ENCODE measurements at places on chromosomes 2 and 18.

DNA sequence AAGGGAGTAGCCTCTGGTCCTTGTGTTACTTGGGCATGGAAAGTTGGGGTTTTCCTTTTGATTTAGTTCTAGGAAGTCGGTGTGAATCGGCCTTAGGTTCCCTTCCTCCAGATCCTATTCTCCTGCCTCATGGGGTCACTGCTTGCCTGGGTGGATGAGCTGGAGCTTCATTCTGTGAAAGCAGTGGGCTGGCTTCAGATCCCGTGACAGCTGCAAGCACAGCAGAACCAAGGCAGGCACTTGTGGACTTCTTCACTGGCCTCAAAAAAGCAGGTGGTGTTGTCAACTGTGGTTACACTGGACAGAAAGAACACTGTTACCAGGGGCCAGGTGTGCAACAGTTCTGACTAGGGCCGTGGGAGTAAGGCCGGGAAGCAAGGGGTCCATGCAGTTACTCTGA is 243.4 kb downstream of the LDLRAD4 start:
- DNase-seq: no peak

GRCh38 chr2:151518802-151519201 is 109.1 kb downstream of the RIF1 start:
- DNase-seq: no peak

DNA sequence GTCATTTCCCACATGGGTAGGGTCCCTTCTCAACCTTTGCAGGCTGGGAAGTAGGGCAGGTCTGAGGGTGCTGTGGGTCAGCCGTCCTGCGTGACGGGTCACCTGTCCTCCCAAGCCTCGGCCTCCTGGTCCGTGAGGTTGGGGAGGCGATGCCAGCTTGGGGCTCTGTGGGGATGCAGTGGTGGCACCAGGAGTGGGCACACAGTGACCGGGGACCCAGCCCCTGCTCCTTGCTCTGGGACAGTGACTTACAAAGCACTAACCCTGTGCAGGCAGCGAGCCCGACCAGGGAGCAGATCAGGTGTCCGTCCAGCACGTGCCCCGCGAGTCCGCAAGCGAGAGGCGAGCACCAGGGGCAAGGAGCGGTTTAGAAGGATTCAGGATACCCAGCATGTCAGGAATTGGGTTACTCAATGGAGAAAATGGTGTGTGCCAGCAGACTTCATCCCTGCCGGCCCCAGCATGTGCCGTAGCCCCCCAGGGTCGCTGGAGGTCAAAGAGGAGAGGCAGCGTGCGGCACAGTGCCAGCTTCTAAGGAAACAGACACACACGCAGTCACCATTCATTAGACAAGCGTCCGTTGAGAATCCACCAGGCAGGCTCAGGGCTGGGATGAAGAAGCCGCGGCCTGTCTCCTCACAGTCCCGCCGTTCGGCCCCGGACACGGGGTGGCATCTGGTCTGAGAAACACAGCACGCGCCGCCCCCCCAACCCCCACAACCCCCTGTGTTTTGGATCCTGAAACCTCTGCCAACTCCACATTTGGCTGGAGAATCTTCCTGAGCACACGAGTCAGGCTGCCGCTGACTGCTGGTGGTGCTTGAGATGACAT is 11.7 kb downstream of the COLEC11 start:
- DNase-seq: no peak

GRCh38 chr2:100365434-100365833 is 43.1 kb upstream of the LONRF2 start:
- no peak for DNase-seq

- DNase-seq: no peak
These were observed 129.4 kb downstream of the RAD51AP2 start for GRCh38 chr2:17388798-17389197.

DNA sequence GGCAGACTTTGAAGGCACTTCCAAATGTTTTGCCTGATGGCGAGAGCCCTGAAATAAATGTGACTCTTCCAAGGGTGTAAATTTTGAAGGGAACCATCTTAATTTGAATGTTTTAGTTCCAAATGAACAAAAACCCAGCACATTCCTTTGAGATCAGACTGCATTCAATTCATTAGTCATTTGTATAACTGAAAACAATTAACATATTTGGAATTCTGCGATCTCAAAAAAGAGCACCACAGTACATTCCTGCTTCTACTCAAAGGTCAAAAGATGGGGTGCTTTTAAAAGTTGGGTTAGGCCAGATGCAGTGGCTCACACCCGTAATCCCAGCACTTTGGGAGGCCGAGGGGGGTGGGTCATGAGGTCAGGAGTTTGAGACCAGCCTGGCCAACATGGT is 38.2 kb upstream of the CHRNA1 start:
- no peak for DNase-seq

- no peak for DNase-seq
These were observed 37.7 kb downstream of the ZC3H15 start for GRCh38 chr2:186523791-186524190.
